ENCODE measurements at places on chromosomes 16 and 17.

DNA sequence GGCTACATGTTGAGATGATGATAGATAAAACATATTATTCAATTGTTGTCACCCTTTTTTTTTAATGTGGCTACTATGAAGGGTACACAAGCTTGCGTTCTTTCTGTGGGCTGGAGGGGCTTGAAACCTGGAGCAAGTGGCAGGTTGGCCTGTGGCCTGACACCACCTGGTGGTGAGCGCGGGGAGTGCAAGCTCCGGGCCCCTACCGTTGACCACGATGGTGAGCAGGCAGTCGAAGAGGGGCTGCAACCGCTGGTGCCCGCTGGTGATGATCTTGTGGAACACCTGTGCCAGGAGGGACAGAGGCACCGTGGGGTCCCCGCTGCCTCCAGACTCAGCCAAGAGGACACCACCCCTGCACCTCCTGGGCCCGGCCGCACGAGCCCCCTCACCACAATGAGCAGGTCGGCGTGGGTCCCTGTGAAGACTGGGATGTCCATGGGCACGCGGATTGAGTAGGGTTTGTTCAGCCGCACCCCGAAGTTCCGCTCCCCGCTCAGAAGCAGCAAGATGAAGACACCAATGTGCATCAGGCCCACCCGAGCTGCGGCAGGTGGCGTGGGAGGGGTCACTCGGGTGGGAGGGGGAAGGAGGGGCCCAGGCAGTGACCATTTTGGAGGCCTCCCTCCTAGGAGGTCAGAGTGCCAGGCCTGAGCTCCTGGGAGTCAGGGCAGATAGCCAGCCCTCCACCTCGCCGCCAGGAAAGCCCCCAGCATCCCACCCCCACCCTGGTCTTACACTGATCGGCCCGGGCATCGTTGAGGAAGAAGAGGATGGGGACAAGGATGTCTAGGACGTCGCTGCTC lies 14.4 kb downstream of the HID1 start:
- no peak for DNase-seq

GRCh38 chr16:47983999-47984580 lies 171.7 kb downstream of the ABCC12 start:
- DNase-seq = no peak

DNA sequence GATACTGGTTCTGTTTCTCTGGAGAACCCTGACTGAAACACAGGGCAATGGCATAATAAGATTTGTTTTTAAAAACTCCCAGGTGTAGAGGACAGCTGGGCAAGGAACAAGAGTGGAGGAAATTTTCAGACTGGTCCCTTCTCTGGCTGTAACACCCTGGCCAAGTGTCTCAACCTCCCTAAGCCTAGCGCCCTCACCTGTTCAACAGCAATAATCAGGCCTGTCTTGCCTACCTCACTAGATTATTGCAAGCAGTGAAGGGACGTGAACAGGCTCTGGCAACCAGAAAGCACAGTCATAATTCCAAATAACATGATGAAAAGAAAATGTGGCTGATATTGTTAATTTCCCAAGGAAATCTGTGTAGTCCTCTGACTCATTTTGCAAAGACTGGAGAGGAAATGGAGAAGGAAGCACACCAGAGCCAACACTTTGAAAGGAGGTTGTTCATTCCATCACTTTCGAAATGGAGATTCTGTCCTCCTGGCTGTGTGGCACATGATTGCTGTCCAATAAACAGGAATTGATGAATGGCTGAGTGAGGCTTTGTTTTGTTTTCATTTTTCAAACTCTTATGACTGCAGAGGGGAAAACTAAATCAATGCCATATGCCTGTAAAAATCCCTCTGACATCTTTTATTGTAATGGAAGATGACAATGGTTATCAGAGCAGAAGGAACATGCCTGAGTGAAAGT lies 87.5 kb upstream of the HLF start:
- DNase-seq = no peak

DNA sequence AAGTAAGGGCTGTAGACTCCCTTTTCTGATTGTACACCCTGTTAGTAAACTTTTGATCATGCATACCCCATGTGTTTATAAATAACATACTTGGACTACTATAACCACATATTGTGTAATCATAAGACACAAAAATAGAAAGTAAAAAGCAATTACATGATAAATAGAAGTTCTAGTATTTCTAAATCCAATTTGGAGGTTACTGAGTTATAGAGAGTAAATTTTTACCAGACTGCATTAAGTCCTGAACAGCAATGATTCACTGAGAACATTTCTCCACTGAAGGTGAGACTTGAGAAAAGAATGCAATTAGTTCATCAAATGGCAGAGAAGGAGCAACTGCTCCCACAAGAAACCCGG lies 7.7 kb upstream of the TBKBP1 start:
- DNase-seq = no peak

DNA sequence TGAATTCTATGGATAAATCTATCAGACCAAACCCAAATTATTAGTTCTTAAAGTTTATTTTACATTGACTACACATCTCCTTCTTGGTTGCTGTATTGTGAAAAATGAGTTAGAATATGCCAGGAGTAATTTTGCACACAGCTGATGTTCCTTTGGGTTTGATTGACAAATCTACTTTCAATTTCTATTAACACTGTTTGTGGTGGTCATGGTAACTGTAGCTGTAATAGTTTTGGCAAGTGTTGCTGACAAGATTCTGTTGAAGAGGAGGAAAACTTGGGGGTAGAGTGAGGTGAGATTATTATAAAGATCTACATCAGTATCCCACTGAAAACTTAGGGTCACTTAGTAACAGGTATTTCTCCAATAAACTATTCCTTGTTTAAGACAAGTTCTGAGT lies 30.3 kb downstream of the MRTFB start:
- DNase-seq = no peak

- no peak for DNase-seq
Observed at GRCh38 chr16:49282690-49283375, 1.2 kb upstream of the CBLN1 start.

- no peak for DNase-seq
Observed at GRCh38 chr17:20092973-20093626, 83.9 kb downstream of the SPECC1 start.

GRCh38 chr17:81294512-81295030 lies 536 bp downstream of the SLC38A10 start:
- DNase-seq = no peak

GRCh38 chr16:84302111-84302954 lies 7.7 kb downstream of the WFDC1 start:
- no peak for DNase-seq

DNA sequence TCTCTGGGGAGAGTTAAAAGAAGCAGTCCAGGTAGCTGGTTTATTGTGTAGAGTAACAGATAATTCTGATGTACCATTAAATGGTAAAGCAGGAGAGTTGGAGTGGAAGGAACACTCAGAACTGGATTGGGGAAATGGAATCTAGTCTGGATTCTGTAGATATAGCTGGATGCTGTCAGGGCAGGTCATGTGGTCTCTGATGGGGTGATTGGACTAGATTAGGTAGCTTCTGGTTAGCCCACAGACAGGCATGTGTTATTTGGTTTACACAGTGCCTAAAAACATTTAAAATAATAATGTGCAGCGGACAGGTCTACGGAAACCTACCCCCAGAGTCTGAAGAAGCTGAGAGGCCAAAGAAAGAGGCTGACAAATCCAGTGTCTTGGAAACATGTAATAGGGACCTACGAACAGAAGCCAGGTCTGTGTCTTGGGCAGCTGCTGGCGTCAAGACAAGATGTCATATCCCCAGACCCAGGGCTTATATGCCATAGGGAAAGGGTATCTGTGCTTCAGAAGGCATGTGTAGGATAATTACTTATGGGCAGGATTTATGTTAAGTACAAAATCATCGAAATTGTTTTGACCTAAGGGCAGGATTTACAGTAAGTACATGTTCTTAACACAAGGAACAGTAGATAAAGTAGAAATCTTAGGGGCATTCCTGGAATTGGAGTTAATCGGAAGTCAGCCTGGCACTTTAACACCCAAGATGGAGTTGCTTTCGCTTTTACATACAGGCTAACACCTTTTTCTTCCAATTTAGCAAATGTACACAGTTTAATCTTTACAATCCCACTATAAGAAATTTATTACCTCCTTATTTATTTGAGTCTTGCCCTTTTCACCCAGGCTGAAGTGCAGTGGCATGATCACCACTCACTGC lies 12.4 kb downstream of the LUC7L3 start:
- DNase-seq = no peak

DNA sequence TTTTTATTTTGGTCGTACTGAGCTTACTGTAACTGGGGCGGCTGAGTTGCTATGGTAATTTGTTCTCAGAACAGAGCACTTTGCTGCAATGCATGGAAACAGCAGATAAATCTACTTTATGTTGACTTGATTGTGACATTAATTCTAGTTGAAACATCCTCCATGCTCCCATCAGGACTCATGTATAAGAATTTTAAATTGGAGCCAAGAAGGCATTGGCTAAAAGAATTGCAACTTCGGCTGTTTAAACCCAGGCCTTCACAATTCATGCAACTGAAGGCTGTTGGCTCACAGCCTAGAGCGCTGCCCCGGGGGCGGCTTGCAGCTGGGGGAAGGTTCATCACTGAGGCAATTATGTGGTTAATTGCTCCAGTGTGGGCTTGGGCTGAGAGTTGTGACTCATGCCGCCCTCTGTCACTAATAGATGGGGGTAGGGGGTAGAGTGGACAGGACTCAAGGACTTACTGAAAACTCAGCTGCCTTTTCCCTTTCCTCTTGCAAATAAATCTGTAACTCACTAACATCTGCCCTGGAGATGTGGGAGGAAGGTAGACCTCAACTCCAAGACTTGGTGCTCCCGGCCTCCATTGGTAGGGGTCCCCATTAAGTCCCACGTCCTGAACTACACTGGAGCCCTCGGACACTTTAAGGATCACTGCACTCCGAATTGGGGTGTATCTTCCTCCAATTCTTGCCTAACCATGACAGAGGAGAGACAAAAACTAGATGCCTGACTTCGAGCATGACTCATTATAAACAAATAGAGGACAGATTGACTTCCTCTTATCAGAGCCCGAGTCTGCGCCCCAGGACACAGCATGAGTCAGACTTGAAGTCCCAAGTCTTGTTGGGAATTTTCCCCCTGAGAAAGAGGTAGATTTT lies 37.5 kb downstream of the ERCC4 start:
- DNase-seq = no peak

GRCh38 chr17:9521062-9521461 lies 54.6 kb downstream of the STX8 start:
- no peak for DNase-seq

DNA sequence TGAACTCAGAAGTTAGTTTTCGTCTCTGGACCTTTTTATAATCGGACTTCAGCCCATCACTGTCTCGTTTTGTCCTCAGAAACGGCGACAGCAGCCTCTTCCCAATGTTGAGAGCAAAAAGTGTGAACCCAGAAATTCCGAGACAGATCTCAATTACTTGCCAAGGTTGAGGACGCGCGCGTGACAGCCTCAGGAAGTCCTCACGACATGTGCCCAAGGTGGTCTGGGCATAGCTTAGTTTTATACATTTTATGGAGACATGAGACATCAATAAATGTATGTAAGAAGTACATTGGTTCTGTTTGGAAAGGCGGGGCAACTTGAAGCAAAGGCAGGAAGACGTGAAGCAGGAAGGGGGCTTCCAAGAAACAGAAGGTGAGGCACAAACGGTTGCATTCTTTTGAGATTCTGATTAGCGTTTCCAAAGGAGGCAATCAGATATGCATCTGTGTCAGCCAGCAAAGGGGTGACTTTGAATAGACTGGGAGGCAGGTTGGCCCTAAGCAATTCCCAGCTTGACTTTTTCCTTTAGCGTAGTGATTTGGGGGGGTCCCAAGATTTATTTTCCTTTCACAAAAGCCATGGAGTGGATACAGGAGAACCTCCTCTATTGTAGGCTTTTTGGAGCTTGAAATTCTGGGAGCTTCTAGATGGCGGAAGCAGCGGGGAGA lies 583 bp upstream of the ZNF747 start:
- no peak for DNase-seq

DNA sequence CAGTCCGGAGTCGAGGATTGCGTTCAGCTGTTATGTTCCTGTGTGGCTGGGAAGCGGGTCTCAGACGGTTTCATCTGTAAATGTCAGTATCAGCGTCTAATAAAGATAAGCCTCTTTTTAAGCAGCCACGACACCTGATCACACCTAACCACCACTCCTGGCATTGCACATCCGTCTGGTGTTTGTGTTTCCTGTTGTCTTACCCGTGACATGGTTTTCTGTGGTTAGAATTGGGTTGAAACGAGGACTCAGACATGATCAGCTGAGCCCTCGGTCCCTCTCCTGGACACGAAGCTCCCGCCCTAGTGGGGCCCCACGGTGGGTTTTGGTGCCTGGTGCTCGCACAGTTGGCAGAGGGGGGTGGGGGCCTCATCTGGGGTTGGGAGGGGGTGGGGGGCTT lies 18.3 kb downstream of the CPNE7 start:
- DNase-seq = no peak

DNA sequence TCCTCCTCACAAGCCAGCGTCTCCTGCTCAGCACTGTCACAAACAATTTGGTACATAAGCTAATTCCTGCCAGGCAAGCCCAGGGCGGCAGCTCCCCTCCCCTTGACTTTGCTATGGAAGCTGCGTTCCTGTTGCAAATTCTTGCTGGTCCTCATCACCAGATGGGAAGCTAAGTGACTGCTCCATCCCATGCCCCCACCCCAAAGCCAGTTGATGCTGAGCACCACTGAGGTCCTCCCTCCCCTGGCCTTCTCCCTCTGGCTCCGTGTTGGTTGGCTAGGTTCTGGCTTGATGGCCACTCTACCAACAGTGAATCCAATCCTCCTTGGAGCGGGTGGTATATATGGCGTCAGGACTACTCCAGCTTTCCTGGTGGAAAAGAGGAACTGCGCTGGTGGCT lies 34.4 kb downstream of the PIPOX start:
- no peak for DNase-seq

GRCh38 chr16:53142823-53143568 lies 88.2 kb downstream of the CHD9 start:
- no peak for DNase-seq

DNA sequence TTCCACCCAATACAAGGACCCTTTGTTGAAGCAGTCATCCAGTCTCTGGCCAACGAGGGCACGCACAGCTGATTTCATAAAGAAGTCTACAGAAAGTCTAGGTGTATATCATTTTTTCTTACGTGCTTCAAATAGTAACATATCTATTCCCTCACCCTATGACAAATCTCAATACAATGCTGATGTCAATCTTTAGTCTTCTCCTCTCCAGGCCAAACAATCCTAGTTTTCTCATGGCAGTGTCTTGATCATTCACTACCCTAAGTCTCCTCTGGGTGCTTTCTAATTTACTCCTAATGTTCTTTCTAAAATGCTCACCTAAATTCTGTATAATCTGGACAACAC lies 92.6 kb downstream of the CACNG1 start:
- DNase-seq = no peak

Measured in esophagus squamous epithelium (tissue), 5 donors.